Mammary epithelial cell (primary cell): ENCODE measurements at places on chromosomes 7 and 10.
A peak's percentile ranks its signal among the peaks of the same experiment; 100 is the strongest.

DNA sequence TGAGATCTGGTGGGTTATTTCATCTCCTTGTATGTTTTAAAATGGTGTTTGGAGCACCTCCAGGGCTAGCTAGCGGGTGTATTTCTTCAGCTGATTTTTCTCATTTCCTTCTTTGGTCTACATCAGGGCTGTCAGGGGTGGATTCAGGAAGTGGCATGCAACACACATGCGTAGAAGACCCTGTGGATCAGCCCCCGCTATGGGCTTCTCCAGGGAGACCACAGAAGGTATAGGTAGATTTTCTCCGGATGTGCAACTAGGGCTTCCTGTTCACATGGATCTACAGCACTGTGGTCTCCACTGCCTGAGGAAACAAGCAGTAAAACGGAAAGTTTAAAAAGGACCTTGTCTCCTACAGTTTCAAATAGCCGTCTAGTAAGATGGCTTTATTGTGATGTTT is 10.4 kb downstream of the NUB1 start:
- no peak for DNase-seq

GRCh38 chr10:133039803-133040165 is 47.9 kb upstream of the ADGRA1 start:
- no peak for DNase-seq

DNA sequence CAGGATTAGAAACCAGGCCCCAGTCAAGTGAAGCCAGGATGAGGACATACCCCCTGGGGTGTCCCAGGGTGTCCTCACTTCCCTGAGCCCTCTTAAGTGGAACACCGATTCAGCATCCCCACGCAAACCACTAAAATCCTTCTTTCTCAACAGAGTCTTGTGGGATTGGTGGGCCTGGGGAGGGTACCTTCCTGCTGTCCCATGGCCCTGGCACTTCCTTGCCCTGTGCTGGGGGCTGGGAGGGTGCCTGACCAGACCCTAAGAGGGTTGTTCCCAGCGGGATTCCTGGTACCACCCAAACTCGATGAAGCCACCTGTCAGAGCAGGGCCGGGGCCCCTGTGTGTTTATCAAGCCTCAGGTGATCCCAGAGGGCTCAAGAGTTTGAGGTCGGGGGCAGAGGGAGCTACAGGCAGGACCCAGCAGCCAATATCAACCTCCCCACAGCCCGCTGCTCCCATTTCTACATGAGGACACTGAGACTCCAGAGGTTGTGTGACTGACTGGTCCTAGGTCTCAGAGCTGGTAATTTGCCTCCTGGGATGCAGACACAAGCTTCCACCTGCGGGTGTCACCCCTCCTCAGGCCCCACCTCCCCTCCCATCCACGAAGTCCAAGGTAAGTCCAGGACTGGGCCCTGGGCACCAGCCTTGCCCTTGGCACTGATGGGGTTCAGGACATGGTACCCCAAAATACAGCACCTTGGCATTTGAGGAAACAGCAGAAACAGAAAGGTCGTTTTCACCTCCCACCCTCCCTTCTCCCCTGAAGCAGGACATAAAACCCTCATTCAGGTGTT is 31.4 kb downstream of the OAT start:
- DNase-seq = no peak

DNA sequence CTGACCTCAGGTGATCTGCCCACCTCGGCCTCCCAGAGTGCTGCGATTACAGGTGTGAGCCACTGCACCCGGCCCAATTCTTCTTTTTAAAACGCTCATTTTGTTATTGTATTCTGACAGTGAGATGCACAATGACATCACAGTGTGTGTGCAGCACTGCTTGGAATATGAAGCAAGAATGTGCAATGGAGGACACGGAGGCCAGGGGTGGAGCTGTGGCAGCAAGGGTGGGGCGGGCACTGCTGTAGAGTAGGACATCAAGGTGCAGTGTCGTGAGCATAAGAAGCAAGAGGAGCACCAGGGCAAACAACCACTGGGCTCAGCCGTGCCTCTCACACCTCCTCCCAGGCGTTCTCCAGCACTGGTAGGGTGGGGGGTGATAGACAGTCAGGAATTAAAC is 26.8 kb upstream of the GRID1 start:
- DNase-seq = no peak

DNA sequence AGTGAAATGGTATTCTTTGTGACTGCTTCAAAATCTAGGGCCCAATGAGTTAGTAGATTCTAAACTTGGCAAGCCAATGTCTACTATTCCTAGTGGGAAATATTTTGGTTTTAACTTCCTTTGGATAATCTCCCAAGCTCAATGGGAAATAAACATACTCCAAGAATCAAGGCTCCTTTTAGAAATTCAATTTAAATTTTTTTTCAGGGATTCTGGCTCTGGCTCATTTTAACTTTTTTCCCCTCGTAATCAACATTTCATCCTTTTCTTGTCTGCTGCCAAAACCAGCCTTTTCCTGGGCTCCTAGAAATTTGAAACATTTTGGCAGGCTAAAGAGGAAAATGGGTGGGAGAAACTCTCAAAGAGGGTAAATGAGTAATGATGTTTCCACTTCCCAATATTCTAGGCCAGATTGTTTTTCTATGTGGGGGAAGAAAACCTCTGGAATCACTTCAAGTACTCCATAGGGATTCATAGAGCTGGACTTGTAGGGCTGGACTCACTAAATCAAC is 85.6 kb upstream of the AGR3 start:
- DNase-seq = no peak

- no peak for DNase-seq
Observed at GRCh38 chr7:132181946-132182685, 394.2 kb downstream of the PLXNA4 start.

DNA sequence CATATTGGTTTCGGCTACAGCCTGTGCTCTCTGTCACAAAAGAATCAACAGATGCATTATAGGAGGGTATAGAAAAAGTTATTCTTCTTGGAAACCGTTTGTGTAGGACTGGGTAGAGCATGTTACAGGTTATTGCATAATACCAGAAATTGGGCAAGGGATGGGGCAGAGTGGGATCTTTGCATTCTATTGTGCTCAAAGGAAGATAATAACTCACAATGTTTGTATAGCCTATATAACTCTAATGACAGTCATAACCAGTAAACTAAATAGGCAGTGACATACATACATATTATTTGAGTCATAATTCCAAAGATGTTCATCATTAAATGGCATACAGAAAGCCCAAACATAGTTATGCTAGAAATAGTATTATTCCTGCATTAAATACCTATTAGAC is 179.7 kb downstream of the XPNPEP1 start:
- no peak for DNase-seq

GRCh38 chr7:83695128-83695960 is 46.4 kb upstream of the SEMA3E start:
- no peak for DNase-seq

DNA sequence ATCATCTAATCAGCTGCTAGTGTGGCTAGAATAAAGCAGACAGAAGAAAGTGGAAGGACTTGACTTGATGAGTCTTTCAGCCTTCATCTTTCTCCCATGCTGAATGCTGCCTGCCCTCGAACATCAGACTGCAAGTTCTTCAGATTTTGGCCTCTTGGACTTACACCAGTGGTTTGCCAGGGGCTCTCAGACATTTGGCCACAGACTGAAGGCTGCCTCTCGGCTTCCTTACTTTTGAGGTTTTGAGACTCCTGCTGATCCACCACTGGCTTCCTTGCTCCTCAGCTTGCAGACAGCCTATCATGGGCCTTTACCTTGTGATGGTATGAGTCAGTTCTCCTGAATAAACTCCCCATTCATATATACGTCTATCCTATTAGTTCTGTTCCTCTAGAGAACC is 26.0 kb downstream of the PLPP4 start:
- no peak for DNase-seq

- no peak for DNase-seq
Observed at GRCh38 chr7:43479543-43479942, 103.4 kb upstream of the STK17A start.

DNA sequence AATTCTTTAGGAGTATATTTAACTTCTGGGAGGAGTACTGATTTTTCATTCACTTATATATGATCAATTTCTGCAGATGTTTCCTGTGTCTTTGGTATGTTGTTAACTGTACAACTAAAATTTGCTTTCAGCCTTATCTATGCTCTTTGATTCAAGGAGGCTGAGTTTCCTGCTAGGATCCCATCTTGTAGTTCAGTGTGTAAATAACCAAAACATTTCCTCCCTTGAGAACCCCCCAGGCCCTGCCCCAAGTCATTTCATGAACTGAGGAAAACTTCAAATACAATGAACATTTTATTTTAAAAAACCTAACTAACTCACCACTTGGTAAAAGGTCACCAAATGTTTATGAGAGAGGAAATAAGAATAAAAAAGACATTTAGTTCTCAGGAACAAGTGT is 55.5 kb downstream of the VWA2 start:
- DNase-seq = no peak

DNA sequence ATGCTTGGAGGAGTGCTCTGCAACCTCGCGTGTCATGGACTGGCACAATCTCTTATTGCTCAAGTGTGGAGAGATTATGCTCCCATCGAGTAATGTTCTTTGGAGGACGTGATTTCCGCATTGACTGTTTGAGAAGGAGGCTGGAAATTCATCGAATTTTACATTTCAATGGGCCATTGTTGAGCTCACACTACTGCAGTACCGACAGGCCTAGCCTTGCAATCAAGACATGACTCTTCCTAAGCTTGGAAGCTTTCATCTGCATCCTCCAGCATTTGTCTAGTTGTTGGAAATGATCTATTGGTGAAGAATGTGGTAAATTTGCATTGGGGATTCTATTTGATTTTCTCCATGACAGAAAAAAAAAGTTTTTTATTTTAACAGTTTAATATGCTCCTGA is 156.8 kb downstream of the FZD1 start:
- no peak for DNase-seq

GRCh38 chr7:71824006-71824760 is 588.0 kb downstream of the CALN1 start:
- no peak for DNase-seq

DNA sequence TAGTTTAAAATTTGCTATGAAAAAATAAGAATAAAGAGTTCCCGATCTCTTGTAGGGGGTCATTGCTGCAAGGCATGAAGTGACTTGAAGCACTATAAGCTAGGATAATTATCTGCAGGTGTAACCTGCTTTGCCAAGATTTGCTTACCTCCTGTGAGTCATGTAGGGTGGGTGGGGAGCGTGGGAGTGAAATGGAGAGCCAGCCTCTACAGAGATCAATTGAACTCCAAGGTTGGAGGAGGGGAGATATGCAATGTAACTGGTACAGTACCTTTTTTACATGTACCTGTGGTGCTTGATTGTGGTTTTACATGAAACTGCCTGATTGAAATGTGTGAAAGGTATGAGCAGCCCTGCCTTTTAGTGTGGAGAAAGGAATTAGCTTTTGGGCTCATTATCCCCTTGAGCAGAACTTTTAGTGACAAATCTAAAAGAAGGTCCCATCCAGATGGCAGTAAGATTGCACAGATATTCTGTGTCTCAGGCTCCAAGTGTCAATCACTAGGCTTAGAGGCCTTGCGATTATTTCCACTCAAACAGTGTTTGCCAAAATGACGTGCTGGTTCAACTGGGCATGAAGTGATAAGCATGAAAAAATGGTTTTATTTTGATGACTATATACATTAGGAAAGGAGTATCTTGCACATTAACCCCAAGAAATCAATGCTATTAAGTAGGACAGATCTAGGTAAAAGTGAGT is 138.6 kb upstream of the GRB10 start:
- DNase-seq = peak; percentile 16

DNA sequence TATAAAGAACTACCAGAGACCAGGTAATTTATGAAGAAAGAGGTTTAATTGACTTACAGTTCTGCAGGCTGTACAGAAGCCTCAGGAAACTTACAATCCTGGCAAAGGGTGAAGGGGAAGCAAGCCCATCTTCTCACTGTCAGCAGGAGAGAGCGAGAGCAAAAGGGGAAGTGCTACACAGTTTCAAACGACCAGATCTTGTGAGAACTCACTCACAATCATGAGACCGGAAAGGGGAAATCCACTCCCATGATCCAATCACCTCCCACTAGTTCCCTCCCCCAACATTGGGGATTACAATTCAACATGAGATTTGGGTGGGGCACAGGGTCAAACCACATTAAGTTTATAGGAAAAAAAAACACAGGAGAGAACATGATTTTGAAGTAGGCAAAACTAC is 222.1 kb upstream of the SHH start:
- no peak for DNase-seq

DNA sequence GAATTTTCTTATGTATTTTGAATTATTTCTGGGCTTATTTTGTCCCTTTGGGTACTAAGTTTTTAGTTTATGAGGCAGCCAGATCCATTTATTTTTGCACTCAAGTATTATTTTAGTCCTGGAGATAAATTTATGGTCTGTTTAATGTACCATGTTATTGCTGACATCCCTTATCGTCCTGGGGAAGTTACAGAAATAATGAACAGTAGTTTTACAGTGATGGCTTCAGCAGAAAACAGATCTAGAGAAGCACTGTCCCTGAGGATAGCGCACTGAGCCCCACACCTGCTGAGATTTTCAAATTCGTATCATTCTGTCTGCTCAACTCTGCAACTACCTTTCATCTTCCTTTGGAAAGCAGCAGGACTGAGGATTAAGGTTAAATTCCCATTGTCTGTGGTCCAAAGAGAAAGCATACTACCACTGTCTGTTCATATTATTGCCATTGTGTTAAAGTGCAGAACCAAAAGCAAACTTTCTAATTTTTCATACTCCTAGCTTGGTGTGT is 168.3 kb downstream of the SNX13 start:
- no peak for DNase-seq

- DNase-seq = no peak
Observed at GRCh38 chr10:38143587-38143986, 49.5 kb downstream of the ZNF37A start.

DNA sequence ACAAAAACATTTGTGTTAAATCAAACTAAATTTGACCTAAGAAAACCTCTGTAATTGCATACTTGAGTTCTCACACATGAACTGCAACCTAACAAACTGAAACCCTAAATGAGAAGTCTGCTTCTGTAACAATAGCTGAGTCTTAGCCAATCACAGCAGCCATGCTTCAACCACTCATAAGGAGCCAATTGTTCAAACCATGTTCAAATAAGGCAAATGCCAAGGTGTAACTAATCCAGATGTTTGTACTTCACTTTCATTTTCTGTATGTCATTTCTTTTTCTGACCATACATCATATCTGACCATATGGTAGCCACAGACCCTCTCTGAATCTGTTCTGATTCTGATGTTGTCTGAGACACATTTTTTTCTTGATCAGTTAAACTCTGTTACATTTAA is 47.5 kb upstream of the ANTXRL start:
- no peak for DNase-seq

GRCh38 chr10:56836659-56837058 is 475.6 kb upstream of the ZWINT start:
- DNase-seq = no peak

- no peak for DNase-seq
Observed at GRCh38 chr7:1087952-1088920, at the start of gene GPER1. Gene GPER1 (plus strand): TSS chr7:1088113. CDS start chr7:1091729, 3,616 bp downstream.

- no peak for DNase-seq
Observed at GRCh38 chr10:101466016-101466912, 112.3 kb downstream of the BTRC start.
